ENCODE measurements at places on chromosomes 11 and 22.

- no peak for DNase-seq
Observed at GRCh38 chr11:13278609-13279486, 1.3 kb downstream of the BMAL1 start.

GRCh38 chr11:83572581-83573496 is 286.7 kb upstream of the CCDC90B start:
- DNase-seq: no peak

DNA sequence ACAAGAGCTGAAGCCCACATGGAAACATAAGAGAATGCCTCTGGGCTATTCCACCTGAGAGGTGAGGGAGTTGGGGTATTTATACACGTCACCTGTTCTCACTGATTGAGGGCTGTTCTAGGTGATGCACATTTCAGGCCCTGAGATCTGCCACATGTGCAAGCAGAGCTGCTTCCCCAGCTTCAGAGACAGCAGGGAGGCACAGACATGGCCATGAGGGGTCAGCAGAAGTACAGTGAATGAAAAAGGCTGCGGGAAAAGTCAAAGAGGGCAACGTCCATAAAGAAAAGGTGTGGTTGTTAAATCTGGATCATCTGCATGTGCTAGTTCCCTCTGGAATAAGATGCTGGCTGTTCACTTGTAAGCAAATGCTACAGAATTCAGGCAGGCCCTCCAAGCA is 75.4 kb downstream of the GAB4 start:
- DNase-seq: no peak

GRCh38 chr11:70505761-70506657 is 107.7 kb downstream of the CTTN start:
- no peak for DNase-seq

GRCh38 chr22:30402028-30402765 is 5.4 kb downstream of the SEC14L2 start:
- no peak for DNase-seq

- no peak for DNase-seq
Observed at GRCh38 chr11:13030857-13031256, 21.7 kb downstream of the RASSF10 start.

GRCh38 chr11:98107736-98108135 is 913.0 kb upstream of the CNTN5 start:
- DNase-seq: no peak

GRCh38 chr11:58330861-58331260 is 28.0 kb downstream of the OR5B17 start:
- DNase-seq: no peak

DNA sequence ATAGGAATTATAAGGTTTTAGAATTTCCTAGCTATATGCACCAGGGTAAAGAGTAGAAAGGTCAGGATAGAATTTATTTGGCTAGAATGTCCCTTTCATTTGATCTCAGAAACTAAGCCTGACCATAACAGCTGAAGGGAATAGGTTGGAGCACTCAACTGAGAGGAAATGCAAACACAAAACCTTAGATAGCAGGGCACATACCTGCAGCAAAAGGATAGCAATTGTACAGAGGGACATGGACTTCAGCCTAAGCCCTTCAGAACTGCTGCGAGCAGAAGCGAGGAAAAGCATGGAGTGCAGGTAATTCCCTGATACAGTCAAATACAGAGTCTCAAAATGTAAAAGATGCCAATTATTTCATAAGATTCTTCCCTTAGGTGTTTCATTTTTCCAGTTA is 211.0 kb upstream of the DDI1 start:
- DNase-seq: no peak

DNA sequence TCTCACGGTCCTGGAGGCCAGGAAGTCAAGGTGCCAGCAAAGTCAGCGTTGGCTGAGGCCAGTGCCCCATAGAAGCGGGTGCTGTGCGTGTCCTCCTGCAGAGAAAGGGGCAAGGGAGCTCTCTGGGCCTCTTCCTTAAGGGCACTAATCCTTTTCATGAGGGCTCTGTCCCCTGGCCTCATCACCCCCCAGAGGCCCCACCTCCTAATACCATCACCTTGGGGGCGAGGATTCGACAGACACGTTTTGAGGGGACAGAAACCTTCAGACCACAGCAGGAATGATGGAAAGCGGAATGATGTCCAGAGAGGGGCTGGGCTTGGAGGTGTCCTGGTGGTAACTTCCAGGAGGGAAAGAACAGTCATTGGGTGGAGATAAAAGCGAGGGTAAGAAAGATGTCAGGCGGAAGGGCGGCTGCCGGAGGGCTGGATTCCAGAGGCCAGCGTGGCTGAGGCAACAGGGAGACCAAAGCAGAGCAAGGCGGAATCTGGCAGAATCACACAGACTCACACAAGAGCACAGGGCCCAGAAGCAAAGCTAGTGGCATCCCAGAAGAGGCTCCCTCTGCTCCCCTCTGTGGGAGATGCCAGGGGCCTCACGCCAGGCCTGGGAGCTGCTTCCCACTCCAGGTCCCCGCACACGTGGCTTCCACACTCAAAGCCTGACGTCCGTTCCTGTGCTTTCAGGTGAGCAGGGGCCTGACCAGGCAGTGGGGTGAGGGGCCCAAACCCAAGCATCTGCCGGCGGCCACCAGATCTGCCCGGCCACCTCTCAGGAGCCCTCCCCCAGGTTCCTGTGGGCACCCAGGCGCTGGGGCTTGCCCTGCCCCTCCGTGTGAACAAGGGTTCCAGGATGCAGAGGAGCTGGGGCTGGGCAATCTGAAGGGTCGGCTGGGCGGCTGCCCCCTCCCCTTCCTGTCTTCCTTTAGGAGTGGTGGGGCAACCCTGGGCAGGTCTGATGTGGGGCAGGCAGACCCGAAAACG is 784.5 kb downstream of the BRD1 start:
- no peak for DNase-seq

GRCh38 chr11:396948-397548 is 3.0 kb downstream of the PKP3 start:
- DNase-seq: no peak

DNA sequence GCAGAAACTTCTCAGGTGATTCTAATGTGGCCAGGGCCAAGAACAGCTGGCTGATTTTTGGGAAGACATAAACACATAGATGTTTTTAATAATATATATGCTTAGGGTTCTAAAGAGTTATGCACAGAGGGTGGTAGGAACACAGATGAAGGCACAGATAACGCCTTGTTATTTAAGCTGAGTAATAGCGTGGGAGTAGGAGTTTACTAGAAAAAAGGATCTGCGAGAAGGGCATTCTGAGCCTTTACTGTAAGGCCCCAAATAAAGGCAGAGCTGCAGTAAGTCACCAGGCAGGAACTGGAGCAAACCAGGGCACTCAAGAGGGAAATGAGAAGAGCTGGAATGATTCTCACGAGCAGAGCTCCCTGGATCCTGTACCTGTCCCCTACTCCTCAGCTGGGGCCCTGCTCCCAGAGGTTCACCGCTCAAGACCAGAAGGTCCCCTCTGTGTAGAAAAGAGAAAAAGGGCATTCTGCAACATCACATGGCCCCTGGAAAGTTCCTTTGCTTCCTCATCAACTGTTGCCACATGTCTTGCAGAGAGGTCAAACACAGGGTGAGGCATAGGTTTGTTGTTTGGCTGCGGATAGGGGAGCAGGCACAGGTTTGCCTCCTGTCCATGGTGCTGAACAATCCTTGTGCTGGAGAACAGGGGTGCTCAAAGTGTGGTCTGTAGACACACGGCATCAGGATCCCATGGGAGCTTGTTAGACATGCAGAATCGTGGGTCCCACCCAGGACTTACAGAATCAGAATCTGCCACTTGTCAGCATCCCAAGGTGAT is 125.7 kb downstream of the TENM4 start:
- DNase-seq: no peak

- DNase-seq: no peak
Observed at GRCh38 chr22:20578707-20579106, 71.3 kb downstream of the MED15 start.

DNA sequence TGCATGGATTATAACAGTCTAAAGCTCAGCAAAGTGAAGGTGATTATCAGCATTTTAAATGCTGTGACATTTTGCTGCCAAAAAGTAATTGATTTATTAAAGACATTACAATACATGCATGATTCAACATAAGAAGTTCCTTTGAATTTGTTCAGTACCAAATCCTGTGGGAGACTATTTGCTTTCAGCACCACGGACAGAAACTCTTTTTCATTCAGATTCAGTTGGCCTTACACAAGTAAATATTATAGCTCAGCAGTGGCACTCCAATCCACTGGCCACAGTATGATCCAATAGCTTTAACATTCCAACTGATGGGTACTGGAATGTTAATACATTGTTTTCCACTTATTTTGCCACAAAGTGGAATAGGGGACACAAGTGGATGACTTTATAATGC is 806.7 kb downstream of the NTM start:
- DNase-seq: no peak

DNA sequence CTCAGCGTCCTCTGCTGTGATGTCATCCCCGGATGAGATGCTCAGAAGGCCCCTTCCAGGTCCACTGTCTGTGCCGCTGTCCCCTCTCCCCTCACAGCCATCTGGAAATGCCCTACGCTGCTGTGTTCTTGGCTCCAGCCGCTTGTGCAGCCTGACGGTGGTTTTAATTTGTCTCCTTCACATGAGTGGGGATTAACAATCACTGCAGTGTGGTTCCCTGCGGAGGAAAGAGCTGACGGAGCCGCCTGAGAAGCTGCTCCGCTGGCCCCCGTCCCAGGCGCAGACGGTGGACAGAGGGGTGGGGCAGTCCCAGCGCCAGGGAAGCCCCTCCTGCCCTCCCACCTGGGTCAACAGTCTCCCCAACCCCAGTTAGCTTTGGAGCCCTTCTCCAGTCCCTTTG is 67.5 kb upstream of the PHF21B start:
- no peak for DNase-seq

- no peak for DNase-seq
Observed at GRCh38 chr11:109668973-109669634, 247.1 kb downstream of the C11orf87 start.

DNA sequence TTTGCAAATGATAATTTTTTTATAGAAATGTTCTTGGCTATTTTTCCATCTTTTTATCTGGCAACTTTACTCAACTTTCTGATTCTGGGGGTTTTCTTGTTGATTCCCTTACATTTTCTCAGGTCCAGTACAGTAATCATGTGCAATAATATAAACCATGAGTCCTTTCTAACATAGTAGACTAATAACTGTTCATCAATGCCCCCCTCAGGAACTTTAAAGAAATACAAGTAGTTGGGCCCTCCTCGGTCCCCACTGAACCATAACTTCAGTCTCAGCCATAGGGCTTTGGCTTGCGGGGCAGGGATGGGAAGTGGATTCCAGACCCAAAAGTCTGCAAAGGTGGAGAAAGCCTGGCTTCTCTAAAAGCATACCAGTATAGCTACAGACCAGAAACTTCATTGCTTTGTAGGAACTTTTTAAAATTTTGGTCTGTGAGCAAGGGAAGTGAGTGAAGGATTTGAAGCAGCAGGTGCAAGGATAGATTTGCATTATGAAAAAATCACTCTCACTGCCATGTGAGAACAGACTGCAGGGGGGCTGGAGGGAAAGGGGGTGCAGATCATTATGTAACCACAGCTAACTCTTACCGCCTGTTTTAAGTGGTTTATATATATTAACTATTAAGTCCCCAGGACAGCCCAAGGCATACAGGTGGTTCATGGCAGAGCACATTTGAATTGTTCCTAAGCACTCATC is 10.4 kb upstream of the TUB start:
- no peak for DNase-seq

DNA sequence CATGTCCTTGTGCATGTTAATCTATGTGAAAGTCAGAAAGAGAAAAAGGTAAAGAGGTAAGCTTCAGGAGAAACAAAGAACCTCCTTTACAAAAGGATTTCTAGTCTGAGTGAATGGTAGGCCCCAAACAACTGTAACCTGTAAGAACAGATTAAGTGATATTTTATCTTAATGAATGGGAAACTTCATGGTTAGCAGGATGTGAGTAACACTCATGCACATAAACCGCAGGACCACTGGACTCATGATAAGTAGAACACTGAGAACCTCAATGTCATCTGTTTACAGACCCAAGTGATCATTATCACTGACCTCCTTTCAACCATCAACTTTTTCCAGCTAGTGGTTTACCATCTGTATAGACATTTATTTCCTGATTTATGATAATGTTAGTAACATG is 19.9 kb downstream of the OR8G5 start:
- DNase-seq: no peak

DNA sequence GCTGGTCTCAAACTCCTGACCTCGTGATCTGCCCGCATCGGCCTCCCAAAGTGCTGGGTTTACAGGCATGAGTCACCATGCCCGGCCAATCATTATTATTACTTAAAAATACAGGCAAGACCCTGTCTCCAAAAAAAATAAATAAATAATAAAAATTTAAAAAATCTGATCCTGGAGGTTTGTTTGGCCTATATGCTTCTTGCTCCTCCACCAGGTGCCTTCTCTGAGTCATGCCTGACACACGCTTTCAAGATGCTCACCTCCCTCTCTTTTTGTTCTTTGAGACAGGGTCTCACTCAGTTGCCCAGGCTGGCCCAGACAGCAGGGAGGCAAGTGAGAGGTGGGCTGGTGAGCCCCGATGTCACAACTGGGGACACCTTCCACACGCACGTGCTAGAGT is 13.5 kb downstream of the ZC3H7B start:
- no peak for DNase-seq

Measured in stimulated activated CD4-positive, alpha-beta T cell treated with anti-CD3 and anti-CD28 coated beads, Interleukin-1b, Interleukin-23, amount 100 ng/mL, for 48 hours (primary cell).